ENCODE measurements at places on chromosomes 2 and 18.
A peak's percentile ranks its signal among the peaks of the same experiment; 100 is the strongest.

GRCh38 chr2:158979772-158980171 lies 11.3 kb downstream of the TANC1 start:
- DNase-seq, result no peak

GRCh38 chr2:105421053-105421452 lies 22.2 kb upstream of the FHL2 start:
- no peak for DNase-seq

- no peak for DNase-seq
Measured at GRCh38 chr2:236176417-236176816, 8.2 kb upstream of the GBX2 start.

DNA sequence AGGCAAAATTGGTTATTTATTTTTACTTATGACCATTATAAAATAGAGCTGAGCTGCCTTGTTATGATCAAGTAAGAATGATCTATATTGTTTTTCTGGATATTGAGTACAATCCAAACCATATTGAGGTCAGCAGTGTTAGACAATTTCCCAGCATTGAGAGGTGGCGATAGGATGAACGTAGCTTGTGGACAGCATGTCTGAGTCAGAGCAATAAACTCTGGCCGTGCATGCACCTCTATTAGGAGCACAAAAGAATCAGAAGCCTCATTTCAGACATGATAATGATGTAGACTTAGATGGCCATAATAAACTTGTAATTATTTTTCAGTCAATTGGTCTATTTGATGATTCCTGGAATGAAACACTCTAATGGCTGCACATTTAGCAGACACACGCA lies 491.6 kb downstream of the RIT2 start:
- no peak for DNase-seq

- DNase-seq, result no peak
Measured at GRCh38 chr18:67010919-67011318, 407.0 kb upstream of the CDH19 start.

DNA sequence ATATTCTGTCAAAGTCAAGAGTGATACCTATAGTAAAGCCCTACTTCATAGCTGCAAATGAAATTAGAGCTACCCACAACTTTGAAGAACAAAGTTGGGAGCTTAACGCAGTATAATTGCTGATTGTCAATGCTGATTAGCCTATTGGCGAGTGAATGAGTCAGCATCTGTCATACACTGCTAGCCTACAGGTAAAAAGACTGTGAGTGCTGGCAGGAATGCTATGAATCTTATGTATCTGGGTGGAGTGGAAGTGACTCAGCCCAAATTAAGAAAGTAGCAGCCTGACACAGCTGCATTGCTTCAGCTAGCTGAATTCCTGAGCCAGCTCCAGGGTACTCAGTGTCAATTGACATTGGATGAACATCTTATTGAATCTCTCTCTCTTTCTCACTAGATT lies 179.4 kb upstream of the DCC start:
- no peak for DNase-seq

DNA sequence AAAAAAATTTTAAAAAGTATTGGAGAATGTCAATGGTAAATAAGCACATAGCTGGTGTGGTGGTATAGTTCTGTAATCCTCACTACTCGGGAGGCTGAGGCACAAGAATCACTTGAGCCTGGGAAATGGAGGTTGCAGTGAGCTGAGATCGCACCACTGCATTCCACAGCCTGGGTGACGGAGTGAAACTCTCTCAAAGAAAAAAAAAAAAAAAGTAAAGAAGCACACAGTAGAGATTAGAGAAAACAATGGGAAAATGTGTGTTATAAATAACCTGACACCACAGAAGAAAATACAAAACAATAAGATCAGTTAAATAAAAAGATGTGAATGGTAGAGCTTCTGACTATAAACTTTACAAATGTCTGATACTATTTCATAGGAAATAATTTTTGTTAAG lies 163.7 kb upstream of the WDSUB1 start:
- no peak for DNase-seq

GRCh38 chr2:99066075-99066958 lies 75.2 kb upstream of the C2orf15 start:
- peak; percentile 56 for DNase-seq

DNA sequence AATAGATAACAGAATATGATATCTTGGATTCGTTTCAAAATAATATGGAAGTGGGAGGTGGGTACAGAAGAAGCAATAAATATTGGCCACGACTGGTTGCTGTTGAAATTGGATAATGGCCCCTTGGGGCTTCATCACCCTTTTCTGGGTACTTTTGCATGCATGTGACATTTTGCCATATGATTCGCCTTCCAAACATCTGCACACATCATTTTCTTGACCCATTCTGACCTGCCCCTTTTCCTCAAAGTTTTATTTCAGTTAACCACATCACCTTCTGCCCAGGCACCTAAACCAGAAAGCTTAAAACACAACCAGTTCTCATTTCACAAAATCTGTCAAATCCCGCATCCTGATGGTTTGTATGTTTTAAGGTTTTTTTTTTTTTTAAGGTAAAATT lies 116.7 kb upstream of the AGAP1 start:
- DNase-seq, result no peak

DNA sequence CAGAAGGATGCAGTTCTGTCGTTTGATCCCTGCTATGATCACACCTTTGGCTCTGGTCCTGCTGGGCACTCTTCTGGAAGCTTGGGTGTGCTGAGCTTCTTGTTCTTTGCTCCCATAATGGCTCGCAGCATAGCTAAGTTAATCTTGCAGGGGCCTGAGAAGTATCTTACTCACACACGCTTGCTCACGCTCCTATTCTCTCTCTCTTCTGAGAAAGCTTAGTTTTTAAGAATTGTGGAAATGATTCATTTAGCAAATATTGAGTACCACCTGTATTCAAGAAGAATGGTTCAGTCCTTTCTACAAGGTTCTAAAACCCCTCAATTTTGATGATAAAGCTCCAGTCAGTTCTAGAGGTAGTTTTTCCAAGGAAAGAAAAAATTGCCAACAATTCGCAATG lies 40.6 kb downstream of the XRCC5 start:
- DNase-seq, result no peak

DNA sequence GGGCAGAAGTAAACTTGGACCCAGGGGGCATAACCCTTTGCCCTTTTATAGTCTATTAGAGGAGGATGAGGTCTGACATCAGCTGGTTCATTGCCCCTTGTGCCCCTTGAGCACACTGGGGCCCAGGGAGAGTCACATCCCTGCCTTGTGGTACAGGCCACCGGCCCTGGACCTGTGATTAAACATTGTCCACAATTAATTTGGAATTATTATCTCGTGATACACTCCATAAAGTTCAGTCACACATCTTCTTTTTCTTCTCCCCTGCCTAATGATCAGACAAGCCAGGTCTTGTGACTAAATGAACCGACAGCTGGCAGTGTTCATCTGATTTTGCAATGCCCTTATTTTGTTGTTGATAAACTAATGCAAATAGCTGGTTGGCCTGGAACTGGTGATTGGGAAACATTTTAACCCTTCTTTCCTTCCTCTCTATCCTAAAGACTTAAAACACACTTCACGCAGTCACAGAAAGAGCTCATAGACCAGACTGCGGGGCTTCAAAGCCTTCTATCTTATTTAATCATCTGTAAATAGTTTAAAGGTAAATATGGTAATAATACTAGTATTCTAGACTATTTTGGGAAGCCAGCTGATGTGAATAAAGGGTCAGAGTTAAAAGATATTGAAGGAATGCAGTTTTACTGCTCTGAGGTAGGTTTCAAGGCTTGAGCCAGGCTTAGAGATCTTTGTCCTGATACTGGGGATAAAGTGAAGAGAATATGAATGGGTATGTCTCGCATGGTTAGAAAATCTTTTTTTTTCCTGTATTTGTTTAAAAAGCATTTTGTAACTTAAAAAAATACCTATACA lies 13.4 kb downstream of the IL1R1 start:
- no peak for DNase-seq

GRCh38 chr2:106195456-106195855 lies 1.4 kb upstream of the UXS1 start:
- no peak for DNase-seq

GRCh38 chr18:36187193-36187825 lies at the start of gene MOCOS:
TSS of gene MOCOS (plus strand) at chr18:36187497. CDS start at chr18:36187540, 43 bp downstream.
- DNase-seq, result no peak

- no peak for DNase-seq
Measured at GRCh38 chr18:79819968-79820351, 22.2 kb downstream of the KCNG2 start.

- no peak for DNase-seq
Measured at GRCh38 chr18:69401972-69402532, 1.4 kb downstream of the DOK6 start.

- DNase-seq, result no peak
Measured at GRCh38 chr2:43006834-43007543, 214.6 kb upstream of the HAAO start.

GRCh38 chr2:68031043-68031442 lies 31.8 kb downstream of the C1D start:
- no peak for DNase-seq

DNA sequence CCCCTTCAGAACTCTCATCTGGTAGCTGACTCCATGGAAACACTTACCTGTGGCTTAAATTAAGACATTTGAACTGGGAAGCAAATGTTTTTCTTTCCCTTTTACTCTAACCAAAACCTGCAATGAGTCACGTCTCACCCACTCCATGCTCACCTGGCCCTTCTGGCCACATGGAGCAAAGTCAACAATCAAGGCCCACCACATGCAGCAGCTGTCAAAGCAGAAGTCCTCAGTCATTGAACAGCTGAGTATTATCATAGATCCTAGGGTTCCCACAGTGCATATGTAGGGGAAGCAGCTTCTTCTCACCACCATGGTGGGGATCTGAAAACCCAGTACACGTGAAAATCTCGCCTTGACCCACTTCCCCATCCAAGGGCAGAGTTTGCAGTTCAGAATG lies 12.3 kb upstream of the MEP1B start:
- DNase-seq, result no peak

- DNase-seq, result no peak
Measured at GRCh38 chr2:182625814-182626213, 90.2 kb upstream of the DNAJC10 start.

- DNase-seq, result no peak
Measured at GRCh38 chr2:108919571-108920373, 69.2 kb downstream of the EDAR start.

DNA sequence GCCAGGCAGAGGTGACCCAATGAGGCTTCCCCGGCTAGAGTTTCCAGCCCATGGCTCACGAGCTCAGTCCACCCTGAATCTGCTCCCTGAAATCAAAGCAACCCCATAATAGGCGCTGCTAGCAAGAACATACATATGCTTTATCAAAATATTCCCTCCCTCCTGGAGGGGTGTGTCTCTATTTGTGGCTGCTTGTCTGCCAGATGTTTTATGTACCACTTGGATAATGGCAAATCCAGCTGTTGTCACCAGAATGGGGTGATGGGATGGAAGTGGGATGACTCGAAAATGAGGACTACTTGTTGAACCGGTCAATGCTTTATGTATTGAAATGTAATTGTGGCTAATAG lies 152.0 kb downstream of the GALNT14 start:
- DNase-seq, result no peak

- no peak for DNase-seq
Measured at GRCh38 chr2:39538718-39539117, 101.6 kb upstream of the MAP4K3 start.

- no peak for DNase-seq
Measured at GRCh38 chr2:72963423-72964145, 46.3 kb downstream of the EMX1 start.

GRCh38 chr2:37653093-37653492 lies 18.3 kb downstream of the CDC42EP3 start:
- no peak for DNase-seq

DNA sequence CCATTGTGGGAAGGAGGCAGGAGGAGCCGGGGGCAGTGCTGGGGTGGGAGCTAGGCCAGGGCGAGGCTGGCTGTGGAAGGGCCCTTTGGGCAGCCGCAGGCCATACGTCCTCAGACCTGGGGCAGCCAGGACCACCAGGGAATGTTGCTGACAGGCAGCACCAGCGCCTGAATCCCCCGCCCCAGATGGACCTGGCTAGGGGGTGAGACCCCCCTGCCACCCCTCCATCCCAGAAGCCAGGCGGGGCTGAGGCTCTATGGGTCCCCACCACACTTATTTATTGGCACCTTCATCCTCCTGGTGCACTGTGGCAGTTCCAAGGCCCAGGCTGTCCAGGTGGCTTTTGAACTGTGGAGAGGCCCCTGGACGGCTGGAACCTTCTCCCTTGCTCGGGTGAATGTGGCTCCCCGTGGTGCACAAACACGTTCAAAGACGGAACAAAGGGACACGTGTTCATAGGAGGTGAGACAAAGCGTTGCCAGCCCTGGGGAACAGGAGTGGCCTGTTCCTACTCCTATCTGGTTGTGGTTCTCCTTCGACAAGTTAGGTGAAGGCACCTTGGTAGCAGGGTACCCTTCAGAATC lies 35.1 kb downstream of the RAMP1 start:
- DNase-seq, result no peak

GRCh38 chr2:58553937-58554336 lies 312.8 kb upstream of the FANCL start:
- DNase-seq, result peak; percentile 5

- no peak for DNase-seq
Measured at GRCh38 chr2:15814403-15814802, 125.9 kb upstream of the MYCN start.

DNA sequence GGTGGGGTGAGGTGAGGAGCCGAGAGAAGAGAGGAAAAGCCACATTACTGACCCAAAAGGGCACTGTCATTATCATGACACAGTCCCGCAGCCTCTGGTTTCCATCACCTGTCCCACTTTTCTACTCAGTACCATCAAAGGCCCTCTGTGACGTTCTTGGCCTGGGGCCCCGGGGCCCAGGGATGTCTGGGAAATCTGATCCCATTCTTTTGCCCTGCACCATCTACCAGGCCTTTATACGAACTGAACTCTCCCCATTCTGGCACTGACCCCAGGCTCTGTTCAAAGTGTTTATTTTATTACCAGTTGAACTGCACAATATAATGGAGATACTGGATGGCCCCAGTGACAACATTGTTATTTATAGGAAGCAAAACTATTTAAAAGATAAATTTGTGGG lies 89.1 kb downstream of the COL6A3 start:
- no peak for DNase-seq

DNA sequence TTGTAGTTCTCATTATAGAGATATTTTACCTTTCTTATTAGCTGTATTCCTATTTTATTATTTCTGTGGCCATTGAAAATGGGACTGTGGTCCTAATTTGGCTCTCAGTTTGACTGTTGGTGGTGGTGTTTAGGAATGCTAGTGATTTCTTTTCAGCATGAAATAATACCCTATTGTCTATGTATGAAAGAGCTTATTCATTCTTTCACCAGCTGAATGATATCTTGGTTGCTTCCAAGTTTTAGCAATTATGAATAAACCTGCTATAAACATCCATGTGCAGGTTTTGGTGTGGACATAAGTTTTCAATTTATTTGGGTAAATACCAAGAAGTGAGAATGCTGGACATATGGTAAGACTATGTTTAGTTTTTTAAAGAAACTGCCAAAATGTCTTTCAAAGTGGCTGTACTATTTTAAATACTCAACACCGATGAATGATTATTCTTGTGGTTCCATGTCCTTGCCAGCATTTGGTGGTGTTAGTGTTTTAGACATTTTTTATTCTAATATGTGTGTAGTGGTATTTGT lies 501.6 kb upstream of the GYPC start:
- no peak for DNase-seq

Data from DND-41 (cell line).